ENCODE measurements at places on chromosomes 4 and X.

DNA sequence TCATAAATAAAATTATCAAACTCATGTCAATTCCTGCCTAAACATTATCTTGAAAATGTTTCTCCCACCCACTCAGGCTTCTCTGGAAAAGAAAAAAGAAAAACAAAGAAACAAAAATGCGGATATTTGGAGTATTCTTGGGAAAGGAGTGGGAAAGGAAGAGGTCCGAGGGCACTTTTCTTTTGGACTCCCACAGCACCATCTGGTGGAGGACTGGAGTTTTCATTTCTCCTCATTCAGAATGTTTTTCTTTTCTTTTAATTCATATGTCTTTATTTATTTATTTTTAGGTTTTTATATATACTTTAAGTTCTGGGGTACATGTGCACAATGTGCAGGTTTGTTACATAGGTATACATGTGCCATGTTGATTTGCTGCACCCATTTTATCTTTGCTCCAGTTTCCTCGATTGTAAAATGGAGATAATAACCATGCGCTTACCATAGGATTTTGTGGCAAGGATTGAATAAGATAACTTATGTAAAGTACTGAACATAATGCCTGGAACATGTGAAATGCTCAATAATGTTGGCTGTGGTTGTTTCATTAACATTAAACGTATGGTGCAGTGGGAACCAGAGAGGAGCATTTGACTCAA is 8.0 kb upstream of the KCNE5 start:
- DNase-seq: no peak

DNA sequence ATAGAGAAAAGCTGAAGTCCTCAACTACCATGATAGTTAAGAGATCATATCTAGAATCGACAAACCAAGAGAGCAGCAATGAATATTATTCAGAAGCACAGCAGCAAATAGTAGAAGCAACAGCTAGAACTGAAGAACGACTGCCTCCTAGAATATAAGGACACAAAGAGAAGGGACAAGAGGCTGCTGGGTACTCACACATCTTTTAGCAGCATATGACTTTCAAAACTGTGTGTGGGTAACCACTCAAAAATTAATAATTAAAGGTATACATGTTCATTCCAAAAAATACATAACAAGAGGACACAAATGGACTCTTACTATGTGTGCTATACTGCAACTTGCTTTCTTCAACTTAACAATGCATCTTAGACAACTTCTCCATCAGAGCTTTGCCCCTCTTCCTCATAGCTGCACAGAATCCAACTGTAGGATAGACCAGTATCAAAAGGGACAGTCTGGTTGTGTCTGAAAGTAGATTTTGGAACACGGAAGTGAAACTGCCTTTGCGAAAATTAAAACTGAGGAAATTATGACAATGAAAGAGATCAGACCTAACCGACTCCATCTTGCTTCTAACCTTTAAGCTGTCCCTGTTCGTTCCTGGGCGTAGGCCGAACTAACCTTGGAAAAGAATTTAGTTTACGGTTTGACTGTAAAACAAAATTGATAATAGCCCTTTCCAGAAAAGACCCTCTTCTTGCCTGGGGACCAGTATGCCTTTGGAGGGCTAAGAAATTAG is 125.7 kb downstream of the SH3KBP1 start:
- DNase-seq: no peak

- no peak for DNase-seq
Observed at GRCh38 chrX:31333165-31333831, 261.5 kb upstream of the FTHL17 start.

- no peak for DNase-seq
Observed at GRCh38 chr4:165737309-165737972, 135.6 kb upstream of the TLL1 start.

All from vagina (tissue), 2 donors.